Hepatocyte (in vitro differentiated cells): ENCODE measurements at places on chromosomes 3 and 15.

GRCh38 chr3:128318275-128318941 lies 148.3 kb downstream of the DNAJB8 start:
- DNase-seq = no peak

GRCh38 chr3:60046210-60046609 lies 996.4 kb upstream of the CFAP20DC start:
- no peak for DNase-seq

DNA sequence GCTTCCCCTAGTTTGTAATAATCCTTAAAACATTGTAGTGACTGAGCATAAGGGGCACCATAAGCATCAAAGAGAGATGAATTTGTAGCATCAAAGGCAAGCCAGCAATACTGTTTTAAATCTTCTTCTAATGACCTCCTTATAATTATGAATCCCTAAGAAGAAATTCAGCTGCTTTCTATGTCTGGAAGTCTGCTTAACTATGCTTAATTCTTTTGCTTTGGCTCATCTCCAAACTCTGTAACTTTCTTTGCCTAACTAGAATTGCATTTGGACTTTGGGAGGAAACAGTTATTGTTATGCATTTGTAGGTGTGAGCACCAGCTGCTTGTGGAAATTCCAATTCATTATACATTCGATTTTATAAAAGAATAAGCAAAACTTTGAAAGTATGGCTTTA lies 117.7 kb upstream of the SPATA16 start:
- DNase-seq = no peak

- no peak for DNase-seq
These were observed 15.8 kb downstream of the CHD2 start for GRCh38 chr15:92915766-92916435.

DNA sequence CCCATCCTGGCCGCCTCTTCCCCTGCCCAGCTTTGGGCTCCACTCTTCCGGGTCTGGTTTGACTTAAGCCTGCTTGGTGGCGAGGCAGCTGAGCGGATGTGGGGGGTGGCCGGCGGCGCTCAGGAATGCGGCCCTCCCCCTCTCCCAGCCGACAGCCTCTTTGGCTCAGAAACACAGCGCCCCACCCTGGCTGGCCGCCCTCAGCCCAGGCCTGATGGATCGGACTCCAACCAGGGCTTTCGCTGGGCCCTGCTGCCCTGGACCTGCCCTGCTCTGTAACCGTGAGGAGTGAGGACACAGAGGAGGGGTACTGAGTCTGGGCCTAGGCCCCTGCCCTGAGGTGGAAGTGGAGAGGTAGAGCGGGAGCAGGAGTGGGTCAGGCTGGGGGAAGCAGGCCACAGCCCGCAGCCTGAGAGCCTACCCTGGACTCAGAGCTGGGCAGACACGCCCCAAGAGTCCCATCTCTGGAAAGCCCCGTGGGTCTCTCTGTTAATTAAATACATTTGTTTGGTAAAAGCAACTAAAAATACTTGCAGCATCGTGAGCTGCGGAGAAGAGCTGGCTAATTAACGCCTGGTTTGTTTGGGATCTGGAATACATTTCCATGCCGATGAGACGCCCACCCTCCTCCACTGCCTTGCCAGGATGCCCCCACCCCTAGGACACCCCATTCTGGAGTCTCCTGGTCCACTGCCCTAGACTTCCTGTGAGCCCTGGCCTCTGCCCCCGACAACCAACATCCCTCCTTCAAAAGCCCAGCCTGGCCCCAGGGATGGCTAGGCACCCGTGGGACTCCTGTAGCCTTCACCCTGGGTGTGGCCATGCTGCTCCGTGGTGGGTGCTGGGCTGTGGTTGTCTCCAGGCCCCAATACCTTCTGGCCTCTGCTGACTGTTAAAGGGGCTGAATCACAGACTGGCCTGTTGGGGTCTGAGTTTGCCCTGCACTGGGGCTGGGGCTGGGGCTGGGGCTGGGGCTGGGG lies 19.6 kb downstream of the PLXNA1 start:
- DNase-seq = peak; percentile 88

DNA sequence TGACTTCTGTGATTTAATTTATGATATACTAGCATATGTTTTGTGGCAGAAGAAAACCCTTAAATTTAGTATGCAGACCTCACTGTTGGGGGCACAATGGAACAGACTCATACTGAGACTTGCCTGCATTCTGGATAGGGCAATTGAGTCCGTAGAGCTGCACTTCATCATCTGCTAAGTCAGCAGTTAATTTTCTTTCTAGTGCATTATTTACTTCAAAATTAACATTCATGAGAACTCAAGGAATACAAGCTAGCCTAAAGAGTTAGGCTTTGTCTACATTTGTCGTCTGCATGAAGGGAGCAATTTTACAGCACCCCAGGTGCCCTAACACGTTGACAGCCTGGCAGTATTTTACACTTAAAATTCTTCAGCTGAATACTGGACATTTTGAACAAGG lies 345.5 kb downstream of the CHL1 start:
- no peak for DNase-seq

- no peak for DNase-seq
These were observed 62.5 kb downstream of the FAM43A start for GRCh38 chr3:194748225-194748624.

- no peak for DNase-seq
These were observed 13.0 kb downstream of the LRRFIP2 start for GRCh38 chr3:37161351-37161750.

DNA sequence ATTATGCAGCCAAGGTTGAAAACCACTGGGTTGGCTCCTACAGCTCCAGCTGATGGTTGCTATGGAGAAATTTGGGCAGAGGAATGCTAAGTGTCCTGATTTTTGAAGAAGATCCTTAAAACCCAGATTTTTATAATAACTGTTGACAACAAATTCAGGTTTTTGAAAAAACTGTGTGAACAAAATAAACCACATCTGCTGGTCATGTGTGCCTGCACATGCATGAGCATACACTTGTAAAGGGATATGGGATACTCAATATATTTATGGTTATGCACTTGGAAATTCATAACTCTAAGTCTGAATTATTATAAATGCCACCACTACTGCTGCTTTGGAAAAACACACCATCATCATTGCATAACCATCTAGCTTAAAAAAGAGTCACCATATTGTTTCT lies 133.7 kb downstream of the THRB start:
- no peak for DNase-seq

DNA sequence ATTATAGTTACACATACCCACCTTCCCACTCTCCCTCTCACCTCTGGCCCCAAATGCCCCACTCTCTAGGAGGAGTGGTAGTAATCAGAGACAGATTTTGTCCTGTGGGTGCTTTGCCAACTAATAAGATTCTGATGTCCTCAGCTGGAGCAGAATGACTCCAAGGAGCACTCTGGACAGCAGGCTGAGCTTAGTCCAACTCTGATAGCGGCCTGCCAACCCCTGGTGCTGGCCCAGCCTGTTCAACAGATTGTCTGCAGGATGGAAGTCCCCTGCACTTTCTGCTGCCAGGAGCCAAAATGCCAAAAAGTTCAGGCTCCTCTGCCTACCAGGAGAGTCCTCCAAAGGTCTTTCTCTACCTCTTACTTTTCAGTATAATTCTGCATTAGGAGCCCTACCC lies 160.5 kb upstream of the UMPS start:
- no peak for DNase-seq

GRCh38 chr3:177578488-177578887 lies 381.2 kb upstream of the TBL1XR1 start:
- DNase-seq = no peak

DNA sequence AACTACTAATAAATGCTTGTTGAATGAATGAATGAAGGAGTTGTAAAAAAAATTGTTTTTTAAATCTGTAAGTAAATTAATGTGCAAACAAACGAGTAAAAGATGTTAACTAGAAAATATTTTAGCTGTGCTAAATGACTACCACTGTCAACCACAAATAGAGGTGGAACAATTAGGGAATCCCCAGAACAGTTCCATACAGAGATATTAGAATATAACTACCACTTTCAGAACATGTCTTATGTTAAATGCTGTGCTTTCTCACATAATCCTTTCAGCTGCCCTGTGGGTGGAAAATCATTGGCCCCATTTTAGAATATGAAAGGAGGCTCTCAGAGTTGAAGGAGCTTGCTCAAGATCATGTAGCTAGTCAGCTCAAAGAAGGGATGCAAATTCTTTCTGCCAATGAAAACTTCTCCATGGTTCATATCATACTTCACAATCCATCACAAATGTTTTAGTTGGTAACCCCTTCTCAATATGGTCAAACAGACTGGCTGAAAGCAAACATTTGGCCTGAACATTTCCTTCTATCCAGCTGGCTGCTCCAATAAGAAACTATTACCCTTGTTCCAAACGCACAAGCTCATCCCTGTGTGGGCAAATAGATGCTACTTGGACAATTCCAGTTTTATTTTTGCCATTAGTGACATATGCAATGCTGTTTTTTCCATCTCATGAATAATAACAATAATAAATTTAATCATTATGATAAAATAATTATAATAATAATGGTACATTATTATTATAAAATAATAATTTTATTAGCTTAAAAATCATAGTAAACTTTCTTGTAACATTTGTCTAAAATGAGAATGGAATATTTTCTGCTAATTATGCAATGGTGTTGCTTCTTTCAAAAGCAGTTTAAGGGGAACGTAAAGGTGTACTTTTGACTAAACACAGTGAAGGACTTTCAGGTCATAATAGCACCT lies 290.4 kb upstream of the STT3B start:
- DNase-seq = no peak

DNA sequence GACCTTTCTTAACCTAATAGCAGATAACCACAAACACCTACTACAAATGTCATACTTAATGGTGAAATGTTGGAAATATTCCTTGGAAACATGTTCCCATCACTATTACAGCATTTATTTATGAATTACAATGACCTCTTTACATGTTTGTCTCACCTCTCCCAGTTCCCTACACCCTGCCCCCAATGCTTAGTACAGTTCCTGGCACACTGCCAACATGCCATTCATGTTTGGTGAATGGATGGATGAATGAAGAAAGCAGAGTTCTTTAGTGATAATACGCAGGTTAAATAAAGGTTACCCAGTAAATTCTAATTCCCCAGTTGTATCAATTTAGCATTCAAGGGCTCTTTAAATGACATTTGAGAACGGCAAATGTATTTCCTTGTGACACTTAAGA lies 259.9 kb upstream of the ATP11B start:
- peak; percentile 14 for DNase-seq

DNA sequence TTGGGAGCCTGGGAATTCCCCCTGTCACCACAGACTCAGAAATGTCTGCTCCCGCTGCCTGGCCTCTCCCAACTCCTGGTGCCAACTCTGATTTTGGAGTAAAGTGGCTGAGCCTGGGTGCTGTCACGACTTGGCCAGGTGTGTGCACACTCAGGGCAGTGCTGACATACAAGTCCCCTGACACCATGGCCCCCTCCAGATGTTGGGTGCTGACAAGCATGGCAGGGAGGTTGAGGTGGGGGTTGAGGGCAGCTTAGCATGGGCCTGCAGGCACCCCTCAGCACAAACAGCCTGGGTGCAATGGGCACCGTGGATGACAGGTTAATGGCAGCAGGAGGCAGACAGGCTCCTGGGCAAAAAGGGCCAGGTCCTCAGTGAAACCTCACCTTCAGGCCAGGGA lies 511.2 kb downstream of the SQOR start:
- DNase-seq = no peak

DNA sequence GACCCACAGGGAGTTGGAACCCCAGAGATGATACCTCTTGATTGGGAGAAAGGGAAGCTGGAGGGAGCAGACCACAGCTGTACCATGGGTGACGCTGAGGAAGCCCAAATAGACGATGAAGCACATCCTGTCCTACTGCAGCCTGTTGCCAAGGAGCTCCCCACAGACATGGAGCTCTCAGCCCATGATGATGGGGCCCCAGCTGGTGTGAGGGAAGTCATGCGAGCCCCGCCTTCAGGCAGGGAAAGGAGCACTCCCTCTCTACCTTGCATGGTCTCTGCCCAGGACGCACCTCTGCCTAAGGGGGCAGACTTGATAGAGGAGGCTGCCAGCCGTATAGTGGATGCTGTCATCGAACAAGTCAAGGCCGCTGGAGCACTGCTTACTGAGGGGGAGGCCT lies 201.1 kb downstream of the AKAP13 start:
- no peak for DNase-seq

DNA sequence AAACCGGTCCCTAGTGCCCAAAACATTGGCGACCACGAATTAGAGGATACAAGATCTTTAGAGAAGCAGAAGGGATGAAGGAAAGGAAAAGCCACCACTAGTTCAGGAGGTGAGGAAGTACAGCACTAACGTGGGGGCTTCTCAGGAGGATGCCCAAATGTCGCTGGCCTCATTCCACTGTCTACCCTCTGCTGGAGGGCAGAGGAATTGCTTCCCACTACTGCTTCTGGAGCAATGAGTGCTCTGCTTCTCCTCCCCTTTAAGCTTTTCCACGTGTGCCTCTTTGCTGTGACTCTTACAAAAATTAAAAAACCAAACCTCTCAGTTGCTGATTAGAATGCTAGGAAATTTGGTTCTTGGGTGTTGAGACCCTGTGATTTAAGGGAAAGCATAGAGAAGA lies 281.3 kb downstream of the CLSTN2 start:
- DNase-seq = no peak

DNA sequence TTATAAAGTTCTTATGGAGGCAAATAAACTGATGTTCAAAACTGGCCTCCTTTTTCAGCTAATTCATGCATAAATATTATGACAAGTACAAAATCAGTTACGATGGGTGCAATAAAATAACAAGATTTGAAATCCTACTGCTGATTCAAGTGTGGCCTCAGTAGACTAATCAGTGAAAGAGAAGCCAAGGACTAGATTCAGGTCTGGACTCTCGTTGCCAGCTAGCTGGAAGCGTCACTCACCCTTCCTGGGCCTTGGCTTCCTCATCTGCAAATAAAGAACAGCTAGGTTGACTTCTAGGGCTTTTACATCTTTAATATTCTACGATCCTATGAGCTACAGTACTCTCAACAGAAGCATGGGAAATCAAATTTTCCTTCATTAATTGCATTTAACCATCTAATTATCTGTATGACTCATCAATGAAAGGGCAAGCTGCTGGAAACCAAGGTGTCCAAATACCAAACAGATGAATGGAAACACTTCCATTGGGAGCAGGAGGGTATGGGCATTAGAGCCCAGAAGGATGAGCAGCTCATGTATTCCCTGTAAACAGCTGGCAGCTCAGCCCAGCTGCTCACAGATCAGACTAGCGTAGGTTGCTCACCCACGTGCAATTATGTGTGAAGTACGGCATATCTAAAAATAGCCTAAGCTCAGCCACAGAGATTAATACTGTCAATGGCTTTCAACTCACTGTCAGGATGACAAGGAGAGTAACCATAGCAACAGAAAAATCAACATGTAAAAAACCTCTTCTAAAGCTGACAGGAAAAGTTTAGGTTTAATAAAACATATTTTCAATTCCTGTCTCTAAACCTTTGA lies 294.8 kb downstream of the PLCL2 start:
- DNase-seq = no peak

DNA sequence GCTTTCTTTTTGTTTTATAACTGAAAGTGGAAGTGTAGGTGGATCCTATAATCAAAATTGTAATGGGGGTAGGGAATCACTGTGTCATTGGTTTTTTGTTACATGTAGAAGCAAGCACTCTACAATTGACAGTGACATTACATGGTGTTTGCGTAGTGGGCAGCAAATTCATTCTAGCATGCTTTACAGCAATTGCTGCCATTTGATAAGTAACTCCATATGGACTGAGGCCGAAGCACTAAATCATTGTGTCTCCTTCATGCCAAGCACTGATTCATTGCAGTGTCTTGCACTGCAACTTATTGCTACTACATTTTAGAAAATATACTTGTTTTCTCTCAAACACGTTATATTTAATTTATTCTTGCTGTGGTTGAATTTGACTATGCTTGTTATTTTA lies 933.9 kb downstream of the NSUN3 start:
- DNase-seq = no peak
